ENCODE measurements at places on chromosomes 6 and 20.

DNA sequence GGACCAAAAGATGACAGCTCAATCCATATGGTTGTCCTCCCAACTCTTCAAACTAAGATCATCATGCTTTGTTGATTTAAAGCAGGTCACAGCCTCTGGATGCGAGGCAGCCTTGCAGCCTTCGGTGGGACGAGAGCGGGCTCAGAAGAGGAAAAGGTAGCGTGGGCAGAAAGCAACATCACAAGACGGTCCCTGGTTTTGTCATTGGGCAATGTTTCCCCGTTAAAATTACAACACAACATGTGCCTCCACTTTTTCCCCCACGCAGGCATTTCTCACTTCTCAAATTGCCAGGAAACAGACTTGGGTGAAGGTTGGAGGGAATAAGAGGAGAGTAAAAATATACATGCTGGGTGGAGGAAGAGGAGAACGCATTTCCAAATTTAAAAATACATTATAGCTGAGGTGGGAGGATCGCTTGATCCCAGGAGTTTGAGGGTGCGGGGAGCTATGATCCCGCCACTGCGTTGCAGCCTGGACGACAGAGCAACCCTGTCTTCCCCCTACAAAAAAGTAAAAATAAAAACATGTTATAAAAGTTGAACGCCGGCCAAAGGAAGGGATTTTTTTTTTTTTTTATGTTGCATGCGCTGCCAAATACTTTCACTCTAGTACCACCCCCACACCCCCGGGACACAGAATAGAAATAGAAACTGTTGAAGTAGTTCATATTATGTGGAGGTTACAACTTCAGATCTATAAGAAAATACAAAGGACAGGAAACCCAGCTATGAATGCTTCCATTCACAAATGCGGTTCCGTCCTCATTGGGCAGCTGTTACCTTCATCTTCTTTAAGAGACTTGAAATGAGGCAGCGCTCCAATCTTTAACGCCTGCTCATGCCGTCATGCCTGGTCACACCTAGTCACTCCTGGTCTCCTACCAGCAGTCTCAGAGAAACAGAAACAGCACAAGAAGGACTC, 13.9 kb upstream of the NAA20 start:
- peak; percentile 69 for DNase-seq

- no peak for DNase-seq
Observed at GRCh38 chr6:40907198-40907701, 131.8 kb downstream of the UNC5CL start.

DNA sequence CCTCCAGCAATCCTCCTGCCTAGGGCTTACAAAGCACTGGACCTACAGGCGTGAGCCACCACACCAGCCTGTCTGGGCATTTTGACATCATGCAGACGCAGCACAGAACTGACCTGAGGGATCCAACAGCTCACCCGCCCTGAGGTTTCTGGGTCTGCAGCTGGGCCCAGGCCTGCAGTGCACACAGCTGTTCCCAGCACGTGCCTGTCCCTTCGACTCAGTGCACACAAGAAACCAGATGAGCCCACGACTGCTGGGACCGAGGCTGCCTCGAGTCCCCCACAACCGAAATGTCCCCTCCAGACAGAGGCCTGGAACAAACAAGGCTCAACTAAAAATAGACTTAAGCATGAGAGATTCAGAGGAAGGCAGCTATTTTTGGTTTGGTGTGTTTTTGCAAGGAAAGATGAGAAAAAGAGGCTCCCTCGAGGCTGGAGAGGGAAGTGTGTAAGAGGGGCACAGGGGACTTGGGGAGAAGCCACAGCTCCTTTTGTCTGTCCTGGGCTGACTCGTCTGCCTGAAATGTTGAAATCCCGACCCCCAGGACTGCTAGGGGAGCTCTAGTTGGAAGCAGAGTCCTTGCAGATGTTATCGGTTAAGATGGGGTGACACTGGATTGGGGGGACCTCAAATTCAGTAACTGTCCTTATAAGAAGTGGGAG, 66.3 kb downstream of the YTHDF1 start:
- DNase-seq, result no peak

- no peak for DNase-seq
Observed at GRCh38 chr6:163659803-163660202, 245.3 kb downstream of the QKI start.

GRCh38 chr6:132425176-132425575, 23.9 kb upstream of the MOXD1 start:
- DNase-seq, result no peak

DNA sequence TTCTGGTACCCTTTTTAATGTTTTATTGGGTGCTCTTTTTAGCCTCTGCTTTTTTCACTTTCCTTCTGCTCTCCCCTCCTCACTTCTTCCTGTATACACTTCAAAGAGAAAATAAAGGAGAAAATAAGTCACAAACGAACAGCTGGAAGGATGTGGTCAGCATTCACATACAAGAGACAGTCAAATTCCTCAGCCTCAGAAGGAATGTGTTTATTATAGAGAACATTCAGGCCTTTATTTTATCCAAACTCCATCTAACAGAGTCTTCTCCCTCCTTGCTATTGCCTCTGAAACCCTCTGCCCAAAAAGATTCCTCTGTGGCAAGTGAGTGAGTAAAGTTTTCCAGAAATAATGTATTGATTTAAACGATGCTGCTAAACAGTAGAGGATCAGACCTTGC, 490.4 kb downstream of the FRK start:
- DNase-seq, result no peak

GRCh38 chr20:25055711-25056495, 2.0 kb downstream of the ACSS1 start:
- DNase-seq, result peak; percentile 19

DNA sequence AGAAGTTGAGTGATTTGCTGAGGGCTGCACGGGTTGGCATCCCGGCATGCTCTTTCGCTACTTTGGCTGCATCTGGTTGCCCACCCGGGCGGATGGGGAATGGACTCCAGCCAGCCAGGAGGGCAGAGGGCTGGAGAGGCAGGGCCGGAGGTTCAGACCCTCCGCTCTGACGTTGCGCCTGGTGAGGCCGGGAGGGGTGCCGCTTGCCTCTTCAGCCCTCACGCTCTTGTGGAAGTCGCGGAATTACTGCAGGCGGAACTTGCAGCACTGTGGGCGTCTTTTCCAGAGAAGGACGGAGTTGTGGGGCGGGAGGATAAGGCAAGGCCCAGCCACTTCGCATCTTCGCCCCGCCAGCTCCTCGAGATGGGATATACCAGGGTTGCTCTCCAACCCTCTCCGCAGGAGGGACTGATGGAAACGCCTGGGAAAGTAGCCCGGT, 656 bp downstream of the RTEL1 start:
- DNase-seq, result no peak

GRCh38 chr20:61760321-61760720, 305.4 kb downstream of the TAF4 start:
- DNase-seq, result no peak

DNA sequence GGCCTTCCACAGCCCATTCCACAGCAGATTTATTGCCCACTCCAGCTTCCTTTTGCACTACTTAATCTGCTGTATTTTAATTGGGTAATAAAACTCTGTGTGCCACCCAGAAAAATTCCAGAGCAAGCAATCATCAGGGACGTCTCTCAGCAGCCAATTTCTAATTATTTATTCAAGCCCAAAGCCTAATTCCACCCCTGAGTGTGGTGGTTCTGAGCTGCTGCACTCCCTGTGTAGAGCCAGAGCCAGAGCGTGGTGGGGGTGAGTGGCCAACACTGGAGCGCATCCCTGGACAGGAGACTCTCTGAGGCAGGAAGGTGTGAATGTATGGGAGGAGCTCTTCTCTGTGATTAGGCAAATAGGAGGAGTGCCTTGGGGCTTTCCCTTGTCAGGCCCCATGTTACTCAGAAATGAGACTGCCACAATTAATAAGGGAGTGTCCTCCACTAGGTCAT, 66.1 kb downstream of the CD24 start:
- DNase-seq, result no peak

GRCh38 chr20:63697357-63697867, 960 bp downstream of the TNFRSF6B start:
- peak; percentile 53 for DNase-seq

DNA sequence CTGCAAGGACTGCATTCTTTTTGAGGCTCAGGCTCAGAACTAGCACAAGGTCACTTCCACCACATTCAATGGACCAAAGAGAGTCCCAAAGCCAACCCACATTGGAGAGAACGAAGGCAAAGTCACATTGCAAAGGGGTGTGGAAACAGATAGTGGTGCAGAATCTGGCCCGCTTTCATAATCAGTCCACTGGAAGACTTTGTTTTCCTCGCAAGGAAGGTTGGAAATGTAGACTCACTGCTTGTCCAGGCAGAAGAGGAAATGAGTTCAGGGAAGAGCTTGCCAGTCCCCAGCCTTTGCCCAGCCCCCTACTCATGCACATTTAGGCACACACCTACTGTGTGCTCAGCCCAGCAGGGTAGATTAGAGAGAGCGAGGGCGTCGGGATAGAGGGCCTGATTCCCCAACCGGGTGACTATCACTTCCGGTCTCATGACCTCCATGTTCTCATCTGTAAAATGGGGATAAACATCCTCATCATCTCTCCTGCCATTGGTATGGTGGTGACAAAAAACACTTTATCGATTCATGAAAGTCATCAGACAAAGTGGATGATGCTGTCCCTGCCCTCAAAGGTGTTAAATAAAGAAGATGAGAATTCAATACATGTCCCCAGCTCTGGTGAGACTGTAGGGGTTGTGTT, 24.3 kb upstream of the CCN5 start:
- DNase-seq, result no peak

GRCh38 chr20:62707276-62707920, 1.2 kb upstream of the NTSR1 start:
- no peak for DNase-seq

DNA sequence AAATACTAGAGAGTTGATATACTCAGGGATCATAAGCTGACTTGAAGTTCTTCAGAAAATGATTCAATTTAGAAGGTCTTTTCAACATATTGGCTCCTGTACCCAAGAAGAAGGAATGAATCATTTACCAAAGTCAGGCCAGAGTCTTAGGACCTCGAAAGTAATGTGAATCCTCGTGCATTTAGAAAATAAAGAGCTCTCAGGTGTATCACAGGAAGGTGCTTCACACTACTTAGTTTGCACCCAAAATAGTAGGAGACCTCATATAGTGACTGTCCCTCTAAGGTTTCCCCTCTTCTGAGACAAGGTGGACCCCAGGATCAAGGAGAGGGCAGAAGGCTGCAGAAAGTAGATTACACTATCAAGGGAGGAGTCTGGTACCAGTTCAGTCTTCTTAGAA, 71.8 kb downstream of the F13A1 start:
- DNase-seq, result no peak

DNA sequence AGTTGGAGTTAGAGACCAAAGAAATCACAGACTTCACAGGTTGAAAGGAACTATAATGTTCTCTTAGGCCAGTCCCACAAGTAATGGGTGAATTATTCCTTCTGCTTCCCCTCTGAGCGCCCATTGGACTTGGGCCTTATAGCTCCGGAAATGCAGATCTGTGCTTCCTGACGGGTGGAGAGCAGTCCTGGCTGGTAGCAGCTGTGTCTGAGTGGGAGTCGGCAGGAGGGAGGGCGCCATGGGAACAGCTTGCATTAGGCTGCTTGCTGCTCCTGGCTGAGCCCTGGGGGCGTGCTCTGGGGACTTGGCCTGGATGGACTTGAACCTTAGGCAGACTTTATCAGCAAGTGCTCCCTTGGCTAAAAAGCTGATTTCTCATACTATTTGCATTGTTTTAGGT, 18.4 kb upstream of the NUP153 start:
- DNase-seq, result peak; percentile 39

DNA sequence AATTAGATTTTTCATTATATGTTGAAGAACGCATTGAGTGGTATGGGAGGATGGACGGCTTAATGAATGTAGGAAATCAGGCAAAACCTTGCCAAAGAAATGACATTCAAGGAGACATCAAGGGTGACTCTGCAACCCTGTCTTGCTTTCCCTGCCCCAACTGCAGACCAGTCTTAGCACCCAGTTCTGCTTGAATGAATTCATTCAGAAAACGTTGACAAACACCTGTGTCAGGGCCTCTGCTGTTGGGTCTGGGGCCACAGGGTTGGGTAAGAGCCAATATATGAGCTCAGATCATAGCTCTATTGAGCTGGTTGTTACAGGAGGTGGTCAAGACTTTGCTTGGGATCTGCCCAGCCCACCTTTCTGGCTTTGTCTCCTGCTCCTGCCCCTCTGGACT, 7.7 kb upstream of the ASXL1 start:
- DNase-seq, result no peak
